ENCODE measurements at places on chromosomes 3 and 15. TPM values are rescaled to one million over a fixed set of nuclear protein-coding genes. Genes with fewer than 3 reads are reported as not detected.
A peak's percentile ranks its signal among the peaks of the same experiment; 100 is the strongest.

STRIT1 gene
- not detected for total RNA-seq

DNA sequence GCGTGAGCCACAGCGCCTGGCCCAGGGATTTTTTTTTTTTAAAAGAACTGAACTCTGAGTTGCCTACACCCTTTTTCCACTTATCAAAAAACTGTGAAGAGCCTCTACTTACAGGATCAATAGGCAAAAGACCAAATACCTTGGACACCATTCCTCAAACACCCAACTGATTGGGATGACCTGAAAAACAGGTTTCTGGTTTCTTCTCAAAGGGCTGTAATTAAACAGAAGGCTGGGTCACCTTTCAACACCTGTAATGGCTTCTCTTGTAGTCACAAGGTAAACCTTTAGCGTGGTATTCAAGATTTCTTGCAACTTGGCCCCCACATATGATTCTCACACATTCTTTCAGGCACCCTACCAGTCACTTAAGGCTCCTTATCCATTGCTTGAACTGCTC lies 38.4 kb upstream of the PLXND1 start:
- DNase-seq, result no peak

MUSTN1 gene
- total RNA-seq, result 0.44 TPM

DNA sequence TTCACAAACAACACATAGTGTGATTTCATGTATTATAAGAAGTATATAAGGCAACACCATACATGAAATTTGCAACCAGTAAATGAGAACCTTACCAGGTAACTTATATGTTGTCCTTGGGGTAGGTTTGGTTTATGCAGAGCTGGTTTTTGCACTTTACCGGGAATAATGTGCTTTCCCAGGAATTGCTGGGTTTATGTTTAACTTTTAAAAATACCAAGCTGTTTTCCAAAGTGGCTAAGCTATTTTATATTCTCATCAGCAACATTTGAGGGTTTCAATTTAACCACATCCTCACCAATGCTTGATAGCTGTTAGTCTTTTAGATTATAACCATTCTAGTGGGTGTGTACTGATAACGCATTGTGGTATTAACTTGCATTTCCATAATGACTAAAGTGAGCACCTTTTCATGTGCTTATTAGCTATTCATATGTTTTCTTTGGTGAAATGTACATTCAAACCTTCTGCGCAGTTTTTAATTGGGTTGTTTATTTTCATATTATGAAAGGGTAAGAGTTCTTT lies 71.6 kb downstream of the KY start:
- no peak for DNase-seq

GRCh38 chr3:21913791-21914190 lies 162.8 kb upstream of the ZNF385D start:
- no peak for DNase-seq

DNA sequence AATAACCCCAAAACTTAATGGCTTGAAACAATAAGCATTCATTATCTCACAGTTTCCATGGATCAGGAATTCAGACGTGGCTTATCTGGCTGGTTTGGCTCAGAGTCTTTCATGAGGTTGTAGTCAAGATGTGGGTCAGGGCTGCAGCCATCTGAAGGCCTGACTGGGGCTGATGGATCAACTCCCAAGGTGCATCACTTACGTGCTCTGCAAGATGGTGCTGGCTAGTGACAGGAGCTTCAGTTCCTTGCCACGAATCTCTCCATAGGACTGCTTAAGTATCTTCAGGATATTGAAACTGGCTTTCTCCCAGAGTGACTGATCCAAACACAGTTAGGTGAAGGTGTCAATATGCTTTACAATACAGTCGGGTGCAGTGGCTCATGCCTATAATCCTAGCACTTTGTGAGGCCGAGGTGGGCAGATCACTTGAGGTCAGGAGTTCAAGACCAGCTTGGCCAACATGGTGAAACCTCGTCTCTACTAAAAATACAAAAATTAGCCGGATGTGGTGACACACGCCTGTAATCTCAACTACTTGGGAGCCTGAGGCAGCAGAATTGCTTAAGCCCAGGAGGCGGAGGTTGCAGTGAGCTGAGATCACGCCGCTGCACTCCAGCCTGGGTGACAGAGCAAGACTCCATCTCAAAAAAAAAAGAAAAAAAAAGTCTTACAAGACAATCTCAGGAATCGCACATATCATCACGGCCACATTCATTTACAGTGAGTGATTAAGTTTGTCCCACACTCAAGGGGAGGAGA lies 28.5 kb upstream of the PTPRG start:
- DNase-seq, result no peak

GRCh38 chr15:98505611-98506031 lies 142.7 kb upstream of the IGF1R start:
- no peak for DNase-seq

DNA sequence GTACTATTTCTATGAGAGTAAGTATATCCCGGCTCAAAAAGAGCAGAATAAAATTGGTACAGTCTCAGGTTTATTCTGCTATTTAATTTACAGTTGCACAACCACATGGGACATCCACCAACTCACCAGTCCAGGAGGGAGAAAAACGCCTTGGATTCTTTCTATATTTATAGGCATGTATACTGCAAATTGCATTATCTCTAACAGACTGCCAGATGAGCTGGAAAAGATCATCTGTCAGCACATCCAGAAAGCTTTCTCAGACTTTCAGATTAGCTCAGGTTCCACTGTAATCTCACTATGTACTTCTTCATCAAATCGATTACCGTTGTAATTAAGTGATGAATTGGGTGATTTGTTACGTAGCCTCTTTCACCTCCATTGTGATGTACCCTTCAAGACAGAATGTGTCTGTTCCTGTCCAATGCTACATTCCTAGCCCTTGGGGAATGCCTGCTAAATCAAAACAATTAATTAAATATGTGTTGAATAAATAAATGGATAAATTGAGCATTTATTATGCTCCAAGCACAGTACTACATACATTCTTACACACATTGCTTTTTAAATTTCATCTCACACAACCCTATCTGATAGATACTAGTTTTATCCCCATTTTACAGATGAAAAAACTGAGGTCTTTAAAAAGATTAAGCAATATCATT lies 38.1 kb upstream of the TMC3 start:
- DNase-seq, result no peak

DNA sequence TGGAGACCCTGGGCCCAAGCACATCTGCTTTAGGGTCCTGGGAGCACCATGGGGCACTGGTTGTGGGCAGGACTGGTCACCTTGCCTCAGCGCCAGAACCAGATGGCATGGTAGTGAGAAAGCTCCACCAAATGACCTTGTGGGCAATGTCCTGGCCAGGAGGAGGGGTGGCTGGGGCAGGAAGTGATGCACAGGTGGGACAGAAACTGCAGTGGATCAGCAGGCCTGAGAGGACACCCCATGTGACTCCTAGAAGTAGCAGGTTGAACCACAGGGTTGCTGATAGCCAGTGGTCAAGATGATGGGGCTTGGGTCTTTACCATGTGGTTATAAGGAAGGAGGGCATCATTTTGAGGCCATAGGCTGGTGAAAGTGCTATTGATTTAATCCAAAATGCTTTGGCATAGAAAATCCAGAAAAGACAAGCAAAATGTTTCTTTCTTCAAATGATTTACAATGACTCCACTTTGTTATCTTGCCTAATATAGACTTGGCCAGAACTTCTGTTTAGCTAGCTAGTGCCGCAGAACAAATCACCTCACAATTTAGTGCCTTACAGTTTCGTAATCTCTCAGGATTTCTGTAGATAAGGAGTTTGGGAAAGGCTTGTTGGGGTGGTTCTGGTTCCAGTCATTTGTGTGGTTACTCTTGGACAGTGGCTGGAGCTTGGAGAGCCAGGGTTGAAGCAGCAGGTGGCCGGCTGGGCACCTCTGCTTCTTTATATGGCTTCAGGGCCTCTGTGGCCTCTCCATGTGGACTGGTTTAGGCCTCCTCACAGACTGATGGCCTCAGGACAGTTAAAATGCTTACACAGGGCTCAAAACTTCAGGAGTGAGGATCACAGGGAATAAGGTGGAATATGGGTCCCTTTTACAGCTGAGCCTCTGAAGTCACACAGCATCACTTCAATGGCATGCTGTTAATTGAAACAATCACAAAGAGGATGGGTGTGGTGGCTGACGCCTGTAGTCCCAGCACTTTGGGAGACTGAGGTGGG lies 27.5 kb downstream of the TMEM158 start:
- DNase-seq, result no peak

DNA sequence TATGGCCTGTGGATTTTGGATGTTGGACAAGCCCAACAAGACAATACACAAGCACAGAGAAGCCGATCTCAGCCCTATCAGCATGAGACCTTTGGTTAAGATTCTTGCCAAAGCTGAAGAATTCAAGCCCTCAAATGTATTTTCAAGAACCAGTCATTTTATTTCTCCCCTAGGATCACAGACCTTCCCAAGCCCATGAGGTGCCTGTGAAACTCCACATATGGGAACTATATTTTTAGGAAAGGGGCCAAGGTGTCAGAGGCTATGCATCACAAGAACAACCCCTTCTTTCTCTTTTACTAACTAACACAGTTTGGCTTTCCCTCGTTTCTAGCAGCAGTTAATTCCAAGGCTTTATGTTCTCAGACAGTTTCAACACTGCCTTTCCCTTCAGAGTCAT lies 364.5 kb downstream of the MAGI1 start:
- no peak for DNase-seq

- DNase-seq, result no peak
Observed at GRCh38 chr3:114365909-114366308, 72.1 kb downstream of the TIGIT start.

- DNase-seq, result no peak
Observed at GRCh38 chr3:109375975-109376374, 38.6 kb upstream of the DPPA4 start.

DNA sequence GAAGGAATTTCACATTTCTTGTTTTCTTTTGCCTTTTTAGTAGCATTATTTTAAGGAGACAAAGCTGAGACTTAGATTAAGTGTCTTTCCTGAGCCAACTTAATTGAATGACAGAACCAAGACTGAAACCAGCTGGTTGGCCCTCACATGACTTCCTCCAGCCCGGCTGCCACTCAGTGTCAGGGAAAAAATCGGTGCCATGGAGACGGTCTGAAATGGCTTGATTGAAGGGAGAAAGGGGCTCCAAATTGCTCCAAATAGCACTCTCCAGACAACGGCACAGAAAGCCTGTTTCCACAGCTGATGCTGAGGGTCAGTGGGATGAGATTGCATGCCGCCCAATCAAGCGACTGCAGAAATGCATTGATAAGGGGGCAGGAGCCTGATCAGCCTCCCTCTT lies 475.2 kb upstream of the IL12A start:
- no peak for DNase-seq

- peak; percentile 65 for DNase-seq
Observed at GRCh38 chr3:152331018-152331541, 62.4 kb downstream of the MBNL1 start.

DNA sequence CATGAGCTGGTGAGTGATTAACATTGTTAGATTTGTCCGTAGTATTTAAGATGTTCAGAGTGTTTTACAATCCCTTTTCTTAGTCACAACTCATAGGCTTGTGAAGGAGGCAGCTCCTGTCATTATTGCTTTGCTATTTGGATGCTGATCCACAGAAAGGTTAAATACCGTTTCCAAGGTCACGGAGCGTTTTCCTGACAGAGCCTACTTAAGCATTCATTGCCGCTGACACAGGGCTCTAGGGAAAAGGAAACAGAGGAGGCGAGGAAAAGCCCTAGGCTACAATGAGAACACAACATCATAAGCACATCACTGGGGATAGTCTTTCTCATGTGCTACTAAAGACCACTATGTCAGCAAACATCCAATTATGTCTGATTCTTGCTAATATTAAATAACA lies 38.5 kb upstream of the CPB1 start:
- no peak for DNase-seq

GPR149 gene
- not detected for total RNA-seq

- DNase-seq, result no peak
Observed at GRCh38 chr15:71223516-71223915, 108.2 kb downstream of the THSD4 start.

NR1I2 gene
- total RNA-seq, result 0.07 TPM

- no peak for DNase-seq
Observed at GRCh38 chr3:49554633-49555265, 472 bp downstream of the BSN start.

PHLDB2 gene
- 143 TPM for total RNA-seq

DNA sequence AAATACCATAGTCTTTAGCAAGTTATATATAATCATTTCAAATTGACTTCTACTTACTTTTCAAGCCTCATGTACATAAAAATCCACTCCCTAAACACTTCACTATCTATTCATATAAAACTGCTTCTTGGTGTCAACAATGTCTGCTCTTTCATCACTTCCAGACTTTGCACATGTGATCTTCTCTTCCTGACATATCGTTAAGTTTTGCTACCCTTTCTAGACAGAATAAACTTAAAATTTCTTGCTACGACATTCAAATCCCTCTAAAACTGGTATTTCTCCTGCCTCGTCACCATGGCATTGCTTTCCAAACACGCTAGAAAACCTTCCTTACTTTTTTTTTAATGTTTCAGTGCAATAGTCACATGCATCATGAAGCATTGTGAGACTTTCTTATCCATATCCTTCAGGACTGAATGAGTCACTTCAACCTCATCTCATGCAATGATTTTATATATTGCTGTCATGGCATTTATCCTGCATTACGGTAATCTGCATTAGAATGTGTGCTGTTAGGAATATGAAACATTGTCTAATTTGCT lies 122.8 kb downstream of the GMNC start:
- no peak for DNase-seq

- no peak for DNase-seq
Observed at GRCh38 chr3:20028905-20029331, 11.3 kb upstream of the KAT2B start.

GRCh38 chr3:174377096-174377495 lies 482.0 kb upstream of the NAALADL2 start:
- DNase-seq, result no peak

TGM5 gene
- total RNA-seq, result not detected

DNA sequence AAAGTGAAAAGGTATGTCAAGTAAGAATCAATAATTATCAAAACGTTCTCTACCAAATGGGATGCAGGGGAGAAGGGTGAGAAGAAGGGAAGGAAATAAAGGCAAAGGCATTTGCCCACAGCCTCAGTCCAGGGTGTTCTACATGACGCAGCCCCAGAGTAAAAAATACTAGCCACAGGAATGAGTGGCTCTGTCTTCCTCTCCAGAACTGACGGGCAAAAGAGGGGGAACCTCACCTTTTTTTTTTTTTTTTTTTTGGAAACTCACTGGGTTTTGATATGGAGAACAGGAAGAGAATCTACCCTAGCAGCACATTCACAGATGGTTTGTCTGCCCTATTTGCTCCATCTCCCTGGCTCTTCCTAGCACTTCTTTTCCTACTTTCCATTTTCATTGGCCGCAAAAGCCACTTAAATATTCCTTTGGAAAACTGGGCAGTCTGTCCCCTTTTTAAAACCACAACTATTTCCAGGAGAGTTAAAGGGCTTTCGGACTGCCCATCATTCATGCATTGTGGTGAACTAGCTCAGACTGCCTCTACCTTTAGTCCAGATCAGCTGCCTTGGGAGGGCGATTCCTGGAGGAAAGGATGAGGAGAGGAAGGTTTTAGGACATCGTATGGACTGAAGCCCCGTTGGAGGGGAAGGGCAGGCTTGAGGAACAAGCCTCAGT lies 28.2 kb downstream of the B3GNT5 start:
- DNase-seq, result no peak

- no peak for DNase-seq
Observed at GRCh38 chr3:15769256-15769915, 28.4 kb downstream of the ANKRD28 start.

- no peak for DNase-seq
Observed at GRCh38 chr3:80559701-80560100, 791.9 kb upstream of the ROBO1 start.
